HT1080 (cell line): ENCODE measurements at places on chromosomes 11 and 22. TPM values are rescaled to one million over a fixed set of nuclear protein-coding genes. Genes with fewer than 3 reads are reported as not detected.

DNA sequence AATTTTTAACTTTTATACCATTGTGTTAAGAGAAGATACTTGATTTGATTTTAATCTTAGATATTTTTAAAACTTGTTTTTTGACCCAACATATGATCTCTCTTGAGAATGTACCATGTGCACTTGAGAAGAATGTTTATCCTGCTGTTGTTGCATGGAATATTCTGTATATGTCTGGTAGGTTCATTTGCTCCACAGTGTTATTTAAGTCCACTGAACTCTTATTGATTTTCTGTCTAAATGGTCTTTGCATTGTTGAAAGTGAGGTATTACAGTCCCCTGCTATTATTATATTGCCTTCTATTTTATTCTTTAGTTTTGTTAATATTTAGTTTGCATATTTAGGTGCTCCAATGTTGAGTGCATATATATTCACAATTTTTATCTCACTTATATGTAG is 397.3 kb upstream of the CCDC179 start:
- no peak for DNase-seq

- no peak for DNase-seq
These were observed 3.6 kb upstream of the SHANK2 start for GRCh38 chr11:71255800-71256479.

DNA sequence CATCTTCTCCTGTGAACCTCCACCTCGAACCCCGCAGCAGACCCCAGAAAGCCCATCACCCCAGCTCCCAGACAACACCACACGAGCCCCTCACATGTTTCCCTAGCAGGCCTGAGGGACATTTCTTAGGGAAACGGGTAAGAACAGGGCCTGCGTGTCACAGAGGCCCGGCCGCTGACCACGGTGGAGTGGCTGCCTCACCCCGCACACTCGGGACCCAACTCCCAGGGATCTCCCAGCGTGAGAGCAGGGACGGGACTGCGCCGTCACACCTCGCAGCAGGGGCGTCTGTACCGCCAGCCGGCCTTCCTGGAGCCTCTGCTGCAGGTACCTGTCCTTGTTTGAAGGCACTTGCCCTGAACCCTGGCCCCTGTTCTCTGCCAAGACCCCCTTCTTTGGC is 10.2 kb downstream of the ATP5MGL start:
- no peak for DNase-seq

- no peak for DNase-seq
These were observed 35.7 kb upstream of the NNMT start for GRCh38 chr11:114260483-114260882.

- DNase-seq, result no peak
These were observed 1.0 kb upstream of the CCKBR start for GRCh38 chr11:6258571-6259081.

DNA sequence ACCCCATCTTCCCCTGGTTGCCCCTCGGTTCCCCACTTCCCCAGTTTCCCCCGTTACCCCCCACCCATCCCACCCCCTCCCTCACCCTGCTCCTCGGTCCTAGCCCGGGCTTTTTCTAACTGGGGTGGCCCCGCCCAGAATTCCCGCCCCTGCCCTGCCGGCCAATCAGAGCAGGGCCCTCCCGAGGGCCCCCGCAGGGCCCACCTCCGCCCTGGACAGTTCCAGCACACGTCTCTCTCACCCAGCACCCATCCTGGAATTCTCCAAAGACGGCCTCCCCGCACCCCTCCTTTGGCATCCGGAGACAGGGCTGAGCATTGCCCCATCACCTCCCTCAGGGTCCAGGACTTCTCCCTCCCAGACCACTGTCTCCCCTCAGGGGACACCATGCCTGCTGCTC is at the start of gene H19:
TSS of gene H19 (minus strand) at position 88 of the 400 bp plus-strand sequence.
- DNase-seq, result no peak

DNA sequence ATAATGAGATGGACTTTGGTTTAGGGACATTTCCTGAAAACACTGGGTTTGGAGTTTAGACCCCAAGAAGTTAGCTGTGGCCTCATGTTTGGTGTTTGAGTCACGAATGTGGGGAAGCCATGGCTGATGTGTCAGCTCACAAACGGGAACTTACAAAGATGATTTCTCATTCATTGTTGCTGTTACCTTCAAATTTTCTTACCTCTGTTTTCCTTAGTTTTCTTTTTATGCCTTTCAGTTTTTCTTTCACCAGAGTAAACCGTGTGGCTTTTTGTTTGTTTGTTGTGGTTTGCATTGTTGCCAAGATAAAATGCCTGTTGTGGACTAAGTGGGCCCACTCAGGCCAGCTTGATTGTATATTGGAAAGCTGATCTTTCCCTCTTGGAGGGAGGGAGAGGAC is 89.1 kb downstream of the SWAP70 start:
- peak; percentile 84 for DNase-seq

DNA sequence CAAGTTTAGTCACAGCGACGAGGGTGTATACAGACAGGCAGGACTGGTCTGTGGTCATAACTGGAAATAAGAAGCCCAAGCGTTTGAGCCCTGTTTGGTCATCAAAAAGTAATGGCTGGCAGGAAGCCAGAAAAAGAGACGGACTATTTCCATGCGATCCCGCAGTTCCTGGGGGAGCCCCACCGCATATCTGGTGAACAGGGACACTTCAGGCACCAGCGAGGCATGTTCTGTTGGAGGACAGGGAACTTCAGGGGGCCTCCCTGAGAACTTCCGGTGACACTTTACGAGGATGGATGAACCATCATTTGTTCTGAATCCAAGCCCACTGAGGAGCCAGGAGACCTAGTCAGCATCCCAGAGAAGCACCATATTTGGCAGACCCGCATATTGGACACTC is 29.7 kb upstream of the TRIM29 start:
- DNase-seq, result no peak

GRCh38 chr11:96303064-96303463 is 39.9 kb downstream of the MAML2 start:
- peak; percentile 83 for DNase-seq

- no peak for DNase-seq
These were observed 172.8 kb upstream of the B3GAT1 start for GRCh38 chr11:134584706-134585445.

- DNase-seq, result peak; percentile 7
These were observed 107.6 kb downstream of the CCDC34 start for GRCh38 chr11:27255447-27255828.

DNA sequence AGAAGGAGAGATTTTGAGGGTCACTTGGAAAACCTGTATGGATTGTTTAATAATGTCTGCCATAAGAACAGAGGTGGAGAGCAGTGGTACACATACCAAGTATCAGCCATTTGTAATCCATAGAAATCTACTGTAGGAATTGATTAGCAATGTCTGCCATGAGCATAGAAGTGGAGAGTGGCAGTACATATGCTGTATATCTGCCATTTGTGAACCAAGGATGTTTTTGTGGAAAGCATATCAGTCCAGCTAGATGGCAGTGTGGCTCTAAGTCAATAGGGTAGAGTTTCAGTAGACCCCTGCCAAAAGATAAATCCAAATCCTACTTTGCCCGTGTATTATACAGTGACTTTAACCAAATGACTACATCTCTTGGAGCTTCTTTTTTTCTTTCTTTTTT is 82.9 kb upstream of the SEZ6L start:
- no peak for DNase-seq

DNA sequence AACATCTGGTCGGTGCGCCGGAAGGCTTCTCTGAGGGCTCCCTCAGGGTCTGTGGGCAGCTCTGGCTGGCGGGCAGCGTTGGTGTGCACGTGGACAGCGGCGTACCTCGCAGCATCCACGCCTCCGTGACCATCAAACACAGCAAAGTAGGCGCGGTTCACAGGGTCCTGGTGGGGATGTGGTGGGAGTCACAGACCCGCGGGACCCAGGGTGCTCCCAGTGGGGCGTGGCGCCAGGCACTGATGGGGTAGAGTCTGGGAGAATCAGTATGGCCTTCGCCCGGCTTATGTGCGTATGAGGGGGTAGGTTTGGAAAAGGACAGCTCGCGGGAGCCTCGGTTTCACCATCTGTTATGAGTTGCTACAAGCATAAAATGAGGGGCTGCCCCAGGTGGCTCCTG is 19.2 kb downstream of the PPM1F start:
- no peak for DNase-seq

DNA sequence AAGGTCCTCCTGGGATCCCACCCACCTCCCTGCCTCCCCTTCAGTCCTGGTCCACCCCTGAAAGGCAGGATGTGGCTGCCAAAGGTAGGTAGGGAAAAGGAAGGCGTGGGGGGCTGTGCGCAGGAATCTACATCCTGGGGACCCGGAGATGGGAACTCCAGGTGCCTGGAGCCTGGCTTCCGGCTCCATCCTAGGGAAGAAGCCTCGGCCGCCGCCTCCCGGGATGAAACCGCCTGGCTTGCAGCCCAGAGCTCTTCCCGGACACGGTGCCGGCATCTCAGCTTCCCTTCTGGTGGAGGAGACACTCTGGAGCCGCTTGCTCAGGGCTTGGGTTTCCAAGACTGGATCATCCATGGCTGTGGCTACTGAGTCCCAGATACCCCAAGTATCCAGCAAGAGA is 33.3 kb upstream of the PDGFB start:
- DNase-seq, result peak; percentile 14

- DNase-seq, result no peak
These were observed 117.2 kb downstream of the CASP12 start for GRCh38 chr11:104781037-104781436.

DNA sequence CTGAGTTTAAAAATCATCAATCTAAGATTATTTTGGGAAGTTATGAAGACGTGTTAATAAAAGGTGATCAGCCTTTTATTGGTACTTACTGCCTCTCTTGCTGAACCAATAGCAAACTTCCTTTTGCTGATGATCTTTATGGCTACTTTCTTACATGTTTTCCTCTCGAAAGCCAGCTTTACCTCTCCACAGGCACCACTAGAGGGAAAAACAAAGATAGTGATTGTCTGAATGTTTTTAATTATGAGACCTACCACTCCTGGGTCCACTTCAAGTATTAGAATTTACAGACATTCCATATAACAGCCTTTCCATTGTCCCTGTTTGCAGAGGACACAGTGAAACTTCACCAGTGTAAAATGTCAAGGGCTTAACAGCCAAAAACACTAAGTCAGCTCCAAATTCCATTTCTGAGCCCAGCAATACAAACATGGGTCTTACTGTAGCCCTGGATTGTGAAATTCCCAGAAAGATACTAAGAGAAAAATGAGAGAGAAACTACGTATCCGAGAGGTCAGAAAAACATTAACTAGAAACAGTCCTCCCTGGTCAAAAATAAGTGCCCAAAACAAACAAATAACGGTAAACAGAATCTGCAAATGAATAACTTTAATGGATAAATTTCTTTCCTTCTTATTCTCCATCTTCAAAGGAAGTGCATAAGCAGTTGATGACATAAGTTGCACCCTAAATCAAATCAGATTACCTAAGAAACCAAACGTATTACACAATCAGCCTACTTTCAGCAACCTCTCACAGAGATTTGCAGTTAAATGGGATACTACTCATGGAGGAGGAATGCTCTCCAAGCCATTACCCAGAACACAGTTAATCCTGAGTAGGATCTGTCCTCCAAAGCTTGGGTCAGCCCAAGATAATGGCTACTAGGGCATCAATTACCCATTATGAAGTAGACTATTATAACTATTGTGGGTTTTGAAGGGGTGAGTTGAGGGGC is 29.5 kb downstream of the CHEK2 start:
- peak; percentile 89 for DNase-seq

GRCh38 chr11:131388030-131388429 is 17.6 kb downstream of the NTM start:
- no peak for DNase-seq

DNA sequence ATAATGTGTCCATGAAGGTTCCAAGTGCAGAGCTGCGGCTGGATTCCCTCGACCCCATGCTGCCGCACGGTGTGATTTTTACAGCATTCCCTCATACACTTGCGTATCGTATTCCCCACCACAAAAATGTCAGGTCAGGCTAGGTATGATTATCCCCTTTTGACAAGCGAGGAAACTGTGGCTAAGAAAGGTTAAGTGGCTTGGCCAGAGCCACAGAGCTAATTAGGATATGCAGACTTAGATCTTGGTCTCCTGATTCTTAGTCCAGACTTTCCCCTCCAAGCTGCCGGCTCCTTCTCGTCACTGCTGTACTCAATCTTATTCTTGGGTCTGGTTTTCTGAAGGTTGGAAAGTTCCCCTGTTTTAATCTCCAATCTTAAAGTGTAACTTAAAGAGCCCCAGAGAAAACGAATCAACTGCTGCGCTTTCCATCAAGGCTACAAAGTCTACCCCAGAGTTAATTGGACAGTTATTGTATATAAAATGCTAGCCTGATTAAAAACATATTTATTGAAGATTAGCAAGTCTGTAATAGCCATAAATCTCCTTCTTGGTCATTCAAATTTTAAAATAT is 176.6 kb downstream of the ADAMTS15 start:
- DNase-seq, result no peak

- peak; percentile 17 for DNase-seq
These were observed 626.5 kb upstream of the CHORDC1 start for GRCh38 chr11:90849312-90849711.

- DNase-seq, result no peak
These were observed 28.8 kb downstream of the CSTF3 start for GRCh38 chr11:33132510-33132909.

GRCh38 chr22:35769974-35770373 is 52.3 kb downstream of the APOL5 start:
- no peak for DNase-seq

GRCh38 chr11:107844041-107844440 is 14.5 kb downstream of the SLC35F2 start:
- DNase-seq, result peak; percentile 60

GRCh38 chr22:30308518-30309230 is 18.1 kb downstream of the TBC1D10A start:
- DNase-seq, result no peak

- DNase-seq, result no peak
These were observed 326.1 kb upstream of the NCAM1 start for GRCh38 chr11:112634995-112635737.

DNA sequence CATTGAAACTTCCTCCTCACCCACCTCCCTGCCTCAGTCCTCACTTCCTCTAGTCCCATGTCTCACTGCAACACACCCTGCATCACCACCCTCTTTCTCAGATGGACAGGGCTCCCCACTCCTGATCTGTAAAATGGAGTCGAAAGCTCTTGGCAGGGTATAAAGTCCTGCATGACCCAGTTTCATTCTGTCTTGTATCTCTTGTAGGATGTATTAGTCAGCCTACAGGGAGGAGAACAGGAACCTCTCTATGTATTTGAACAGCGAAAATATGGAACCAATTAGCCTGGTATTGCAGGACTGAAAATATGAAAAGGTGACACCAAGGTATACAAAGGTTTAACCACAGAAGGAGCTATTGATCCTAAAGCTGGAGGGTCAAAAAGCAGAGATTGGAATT is 156.9 kb upstream of the SNX19 start:
- no peak for DNase-seq

The SAA4 gene
- not detected in 2 replicates for total RNA-seq

The POU2F3 gene
- total RNA-seq, result 0.33 TPM in 1 of 2 replicates, not detected in the other

The TSGA10IP gene
- 0.05 TPM in 1 of 2 replicates, not detected in the other for total RNA-seq

The MYBPC3 gene
- not detected in 2 replicates for total RNA-seq

The SLC6A5 gene
- not detected in 2 replicates for total RNA-seq

The MOV10L1 gene
- not detected in 2 replicates for total RNA-seq
